Stimulated activated CD4-positive, alpha-beta T cell treated with anti-CD3 and anti-CD28 coated beads, Interleukin-4, amount 100 ng/mL, for 48 hours (primary cell): ENCODE measurements at places on chromosomes 3 and 15.

DNA sequence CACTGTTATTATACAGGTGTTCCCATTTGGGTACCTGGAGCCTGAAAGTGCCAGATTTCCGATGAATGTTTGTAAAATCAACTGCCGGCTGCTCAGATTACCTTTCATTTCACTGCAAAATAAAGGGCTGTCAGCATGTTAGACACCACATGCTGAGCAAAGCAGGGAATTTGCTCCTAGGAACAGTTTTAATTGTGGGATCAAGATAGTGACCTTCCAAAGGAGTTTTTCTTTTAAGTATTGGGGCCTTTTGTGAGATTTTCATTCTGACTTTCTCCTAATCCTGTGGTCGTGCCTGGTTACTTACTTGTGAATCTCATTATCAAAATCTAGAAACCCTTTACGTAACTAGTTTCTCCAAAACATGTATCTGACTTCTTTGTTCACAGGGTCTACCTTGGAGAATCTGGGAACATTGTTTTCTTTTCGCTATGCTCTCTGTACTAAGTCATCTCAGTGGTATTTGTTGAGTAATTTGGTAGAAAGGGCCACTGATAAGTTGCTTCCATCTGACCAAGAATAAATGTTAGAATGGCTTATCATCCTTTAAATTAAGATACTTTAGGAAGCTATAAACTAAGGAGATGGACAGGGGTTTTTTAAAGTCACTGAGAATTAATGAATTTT, 40.8 kb upstream of the LRTM1 start:
- DNase-seq, result no peak

DNA sequence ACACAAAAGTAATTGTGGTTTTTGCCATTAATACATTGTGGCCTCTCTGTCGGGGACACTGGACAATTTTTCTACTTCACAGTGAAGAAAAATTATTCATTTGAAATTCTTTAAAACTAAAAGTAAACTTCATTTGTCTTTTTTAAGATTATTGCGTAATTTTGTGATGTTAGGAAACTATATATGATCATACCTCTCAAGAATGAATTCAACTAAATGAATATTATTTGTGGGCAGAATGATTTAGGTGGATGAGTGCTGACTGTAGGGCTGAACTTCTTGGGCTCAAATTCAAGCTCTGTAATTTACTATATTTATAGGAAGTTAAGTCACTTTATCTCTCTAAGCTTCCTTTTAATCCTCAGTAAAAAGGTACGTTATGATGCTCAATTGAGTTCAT, 441.2 kb downstream of the ROBO1 start:
- no peak for DNase-seq

GRCh38 chr3:70861234-70861633, 548.8 kb upstream of the MDFIC2 start:
- DNase-seq, result no peak

DNA sequence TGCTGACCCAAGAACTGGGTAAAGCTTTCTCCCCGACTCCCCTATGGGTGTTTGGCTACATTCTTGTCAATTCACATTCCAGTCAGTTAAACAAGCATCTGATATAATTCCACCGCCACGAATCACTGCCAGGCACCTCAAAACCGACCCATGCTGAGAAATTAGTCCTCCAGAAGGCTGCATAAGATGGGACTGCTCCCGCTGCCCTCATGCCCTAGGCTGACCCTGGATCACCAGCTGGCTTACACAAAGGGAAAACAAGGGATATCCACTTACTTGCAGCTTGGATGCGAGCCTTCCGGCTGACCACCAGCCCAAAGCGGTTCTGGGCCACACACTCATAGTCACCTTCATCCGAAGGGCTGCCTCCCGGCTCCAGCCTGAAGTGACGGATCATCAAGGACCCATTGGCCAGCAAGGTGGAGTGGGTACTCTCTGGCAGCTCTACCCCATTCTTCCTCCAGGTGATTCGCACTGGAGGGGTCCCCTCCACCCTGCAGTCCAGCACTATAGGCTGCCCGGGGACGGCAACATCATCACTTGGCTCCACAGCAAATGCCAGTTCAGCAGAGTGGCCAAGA, 2.9 kb downstream of the IGDCC3 start:
- no peak for DNase-seq

- DNase-seq, result no peak
Measured at GRCh38 chr3:108511055-108511454, 659 bp upstream of the MYH15 start.

GRCh38 chr15:89964232-89964954, 36.7 kb upstream of the ZNF710 start:
- no peak for DNase-seq

DNA sequence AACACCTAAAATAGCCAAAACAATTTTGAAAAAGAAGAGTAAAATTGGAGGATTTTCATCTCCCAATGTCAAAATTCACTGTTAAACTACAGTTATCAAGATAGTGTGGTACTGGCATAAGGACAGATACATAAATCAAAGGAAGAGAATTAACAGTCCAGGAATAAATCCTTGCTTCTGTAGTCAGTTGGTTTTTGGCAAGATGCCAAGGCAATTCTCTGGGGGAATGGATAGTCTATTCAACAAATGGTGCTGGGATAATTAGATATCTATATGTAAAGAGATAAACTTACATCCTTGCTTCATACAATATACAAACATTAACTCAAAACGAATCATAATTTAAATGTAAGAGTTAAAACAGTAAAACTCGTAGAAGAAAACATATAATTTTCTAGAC, 57.9 kb upstream of the SELENOK start:
- no peak for DNase-seq

- DNase-seq, result no peak
Measured at GRCh38 chr3:77296527-77296926, 256.6 kb downstream of the ROBO2 start.

- no peak for DNase-seq
Measured at GRCh38 chr3:101867511-101867910, 18.2 kb downstream of the NFKBIZ start.

DNA sequence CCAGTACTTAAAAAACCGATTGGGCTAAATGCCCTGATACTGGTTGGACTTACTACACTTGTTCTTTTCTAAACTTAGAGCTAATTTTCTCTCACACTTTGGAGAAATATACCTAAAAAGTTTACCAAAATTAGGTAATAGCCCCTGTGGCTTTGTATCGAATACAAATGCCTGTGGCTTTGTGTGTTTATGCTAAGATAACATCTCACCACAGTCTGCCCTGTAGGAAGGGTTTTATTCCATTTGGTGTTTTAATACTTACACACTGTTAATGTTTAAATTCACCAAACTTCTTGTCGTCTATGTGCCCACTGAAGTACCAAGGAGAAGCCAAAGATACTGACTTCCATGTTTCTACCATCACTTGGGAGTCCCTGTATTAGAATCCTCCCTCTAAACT, 66.4 kb downstream of the BCHE start:
- DNase-seq, result no peak

- DNase-seq, result no peak
Measured at GRCh38 chr3:95399585-95399984, 1336.7 kb downstream of the NSUN3 start.

DNA sequence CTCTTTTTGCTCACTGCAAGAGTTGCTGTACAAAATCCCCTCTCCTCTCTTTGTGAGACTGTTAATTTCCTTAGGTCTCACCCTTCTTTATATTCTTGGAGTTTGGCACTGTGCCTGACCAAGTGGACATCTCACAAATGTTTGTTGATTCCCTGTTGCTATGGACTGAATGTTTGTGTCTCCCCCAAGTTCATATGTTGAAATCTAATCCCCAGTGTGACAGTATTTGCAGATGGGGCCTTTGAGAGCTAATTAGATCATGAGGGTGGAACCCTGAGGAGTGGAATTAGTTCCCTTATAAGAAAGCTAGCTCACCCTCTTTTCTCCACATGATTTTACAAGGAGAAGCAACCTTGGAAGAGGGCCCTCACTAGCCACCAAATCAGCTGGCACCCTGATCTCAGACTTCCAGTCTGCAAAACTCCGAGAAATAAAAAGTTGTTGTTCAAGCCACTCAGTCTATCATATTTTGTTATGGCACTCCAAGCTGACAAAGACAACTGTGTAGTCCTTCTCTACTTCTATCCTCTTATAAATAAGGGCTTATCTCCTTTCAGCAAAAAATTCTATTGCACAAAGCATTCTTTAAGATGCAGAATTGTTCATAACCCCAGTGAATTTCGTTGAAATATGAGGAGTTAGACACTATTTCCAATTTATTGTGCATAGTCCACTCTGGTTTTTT, 65.5 kb upstream of the NPHP3 start:
- no peak for DNase-seq

- no peak for DNase-seq
Measured at GRCh38 chr15:62994439-62994838, 48.1 kb upstream of the TPM1 start.

DNA sequence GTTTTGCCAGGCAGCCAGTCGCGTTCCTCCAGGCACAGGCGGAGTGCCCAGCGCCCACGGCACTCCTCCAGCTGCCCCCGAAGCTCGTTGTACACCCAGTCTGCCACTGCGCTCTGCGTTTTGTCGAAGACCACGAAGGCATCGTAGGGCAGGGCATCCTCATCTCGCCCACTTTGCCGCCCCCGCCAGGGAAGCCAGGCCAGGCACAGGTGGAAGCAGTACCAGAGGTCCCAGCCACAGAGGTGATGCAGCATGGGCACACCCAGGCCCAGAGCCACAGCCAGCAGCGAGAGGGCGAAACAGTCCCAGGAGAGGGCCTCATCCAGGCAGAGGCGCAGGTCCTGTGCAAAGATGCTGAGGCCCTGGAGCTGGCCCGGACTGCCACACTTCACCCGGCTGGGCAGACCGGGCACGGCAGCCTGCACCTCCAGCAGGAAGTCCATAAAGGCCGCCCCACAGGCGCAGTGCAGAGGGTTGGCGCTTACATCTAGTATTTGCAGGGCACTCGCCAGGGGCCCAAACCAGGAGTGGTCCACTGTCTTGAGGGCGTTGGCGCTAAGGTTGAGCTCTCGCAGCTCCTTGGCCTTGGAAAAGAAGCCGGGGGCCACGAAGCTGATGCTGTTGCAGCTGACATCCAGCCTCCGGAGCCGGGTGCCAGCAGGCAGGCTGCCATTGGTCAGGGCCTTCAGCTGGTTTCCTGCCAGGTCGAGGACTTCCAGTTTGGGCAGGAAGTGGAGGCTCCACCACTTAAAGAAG, 3.7 kb downstream of the TLR9 start:
- DNase-seq, result no peak

GRCh38 chr3:47283193-47283537, 421 bp downstream of the KLHL18 start:
- no peak for DNase-seq

- peak; percentile 36 for DNase-seq
Measured at GRCh38 chr15:34038871-34039789, at the start of gene AVEN. Gene AVEN, minus strand, starts transcription at chr15:34039204. Its CDS starts 158 bp downstream, at chr15:34039046.

DNA sequence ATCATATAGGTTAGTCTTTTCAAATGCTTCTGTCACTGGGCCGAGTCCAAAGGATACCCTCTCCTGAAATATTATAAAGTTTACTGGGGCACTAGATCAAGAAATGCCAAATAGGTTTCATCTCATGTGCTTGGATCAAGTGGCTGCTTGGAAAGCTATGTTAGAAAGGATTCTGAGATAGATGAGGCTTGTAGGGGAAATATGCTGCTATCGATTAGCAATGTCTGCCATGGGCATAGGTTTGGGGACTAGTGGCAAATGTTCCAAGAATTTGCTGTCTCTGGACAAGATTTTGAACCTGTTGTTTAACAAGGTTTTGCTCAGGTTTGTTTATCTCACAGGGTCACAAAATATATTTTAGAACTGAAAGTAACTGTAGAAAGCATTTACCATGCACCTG, 23.0 kb upstream of the UBE2Q2 start:
- DNase-seq, result no peak

- no peak for DNase-seq
Measured at GRCh38 chr3:45554006-45554666, 40.4 kb upstream of the LIMD1 start.

- no peak for DNase-seq
Measured at GRCh38 chr3:107409365-107409764, 32.1 kb downstream of the CCDC54 start.

- no peak for DNase-seq
Measured at GRCh38 chr3:59970376-59970775, 920.6 kb upstream of the CFAP20DC start.

GRCh38 chr15:27408428-27408827, 437.4 kb downstream of the GABRG3 start:
- no peak for DNase-seq

DNA sequence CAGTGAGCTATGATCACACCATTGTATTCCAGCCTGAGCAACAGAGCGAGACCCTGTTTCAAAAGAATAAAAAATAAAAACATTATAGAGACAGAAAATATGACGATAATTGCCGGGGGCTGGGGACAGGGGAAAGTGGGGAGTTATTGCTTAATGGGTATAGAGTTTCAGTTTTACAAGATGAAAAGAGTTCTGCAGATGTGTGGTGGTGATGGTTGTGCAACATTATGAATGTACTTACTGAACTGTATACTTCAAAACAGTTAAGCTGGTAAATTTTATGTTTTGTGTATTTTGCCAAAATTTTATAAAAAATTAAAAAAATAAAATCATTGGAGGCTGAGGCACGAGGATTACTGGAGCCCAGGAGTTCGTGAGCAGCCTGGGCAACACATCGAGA, 24.8 kb upstream of the ZNF774 start:
- no peak for DNase-seq

- no peak for DNase-seq
Measured at GRCh38 chr3:66985336-66985920, 12.7 kb upstream of the KBTBD8 start.

DNA sequence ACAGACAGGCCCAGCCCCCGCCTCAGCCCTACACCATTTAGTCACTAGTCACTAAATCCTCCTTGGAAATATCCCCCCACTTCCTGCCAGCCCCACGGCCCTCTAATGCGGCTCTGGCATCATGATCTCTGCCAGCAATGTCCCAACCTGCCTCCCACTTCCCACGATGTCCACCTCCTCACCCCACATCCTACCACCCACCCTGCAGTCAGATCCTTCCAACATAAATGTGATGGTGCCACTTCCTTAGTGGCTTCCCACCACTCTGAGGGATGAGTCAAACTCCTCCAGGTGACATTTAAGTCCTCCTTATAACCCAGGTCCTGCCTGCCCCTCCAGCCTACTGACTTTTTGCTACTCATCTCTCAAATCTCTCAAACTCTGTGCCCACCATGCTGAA, 167.5 kb downstream of the SHQ1 start:
- DNase-seq, result no peak

DNA sequence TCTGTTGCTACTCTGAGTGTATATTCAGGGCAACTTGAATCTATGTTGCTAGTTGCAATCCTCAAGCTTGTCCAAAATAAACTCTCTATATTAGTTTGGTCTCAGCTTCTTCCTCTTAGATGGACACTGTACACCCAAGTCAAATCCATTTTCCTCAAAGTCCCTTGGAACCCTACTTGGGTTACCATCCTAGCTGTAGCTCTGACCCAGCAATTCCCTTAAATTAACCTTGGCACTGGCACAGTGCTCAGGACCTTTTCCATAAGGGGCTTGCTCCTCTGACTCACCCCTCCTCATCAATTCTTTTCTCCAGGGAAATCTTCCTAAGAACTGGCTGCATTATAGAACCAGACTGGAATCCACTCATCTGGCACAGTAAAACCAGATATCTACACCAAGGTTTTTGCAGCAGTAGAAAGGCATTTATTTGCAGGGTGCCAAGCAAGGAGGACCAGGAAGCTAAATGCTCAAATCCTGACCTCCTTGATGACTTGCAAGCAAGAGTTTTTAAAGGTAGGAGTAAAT, 44.9 kb upstream of the B3GALNT1 start:
- DNase-seq, result no peak

GRCh38 chr3:108524537-108524936, 14.1 kb upstream of the MYH15 start:
- DNase-seq, result no peak
